ENCODE measurements at places on chromosomes 5 and 9. TPM values are rescaled to one million over a fixed set of nuclear protein-coding genes. Genes with fewer than 3 reads are reported as not detected.
A peak's percentile ranks its signal among the peaks of the same experiment; 100 is the strongest.

The PFN3 gene
- total RNA-seq, result not detected

The PAEP gene
- not detected for total RNA-seq

The PHYHD1 gene
- 0.44 TPM for total RNA-seq

DNA sequence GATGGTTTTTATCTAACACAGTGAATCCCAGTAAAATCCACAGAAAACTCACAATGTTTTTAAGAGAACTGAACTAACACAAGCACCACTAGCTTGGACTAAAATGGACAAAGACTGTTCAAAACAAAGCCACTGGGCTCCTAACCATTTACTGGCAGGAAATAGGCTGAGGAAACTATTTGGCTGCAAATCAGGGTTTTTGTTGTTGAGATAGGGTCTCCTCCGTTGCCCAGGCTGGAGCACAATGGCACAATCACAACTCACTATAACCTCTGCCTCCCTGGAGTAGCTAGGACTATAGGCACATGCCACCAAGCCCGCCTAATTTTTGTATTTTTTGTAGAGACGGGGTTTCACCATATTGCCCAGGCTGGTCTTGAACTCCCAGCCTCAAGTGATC is 99.7 kb downstream of the THBS4 start:
- no peak for DNase-seq

DNA sequence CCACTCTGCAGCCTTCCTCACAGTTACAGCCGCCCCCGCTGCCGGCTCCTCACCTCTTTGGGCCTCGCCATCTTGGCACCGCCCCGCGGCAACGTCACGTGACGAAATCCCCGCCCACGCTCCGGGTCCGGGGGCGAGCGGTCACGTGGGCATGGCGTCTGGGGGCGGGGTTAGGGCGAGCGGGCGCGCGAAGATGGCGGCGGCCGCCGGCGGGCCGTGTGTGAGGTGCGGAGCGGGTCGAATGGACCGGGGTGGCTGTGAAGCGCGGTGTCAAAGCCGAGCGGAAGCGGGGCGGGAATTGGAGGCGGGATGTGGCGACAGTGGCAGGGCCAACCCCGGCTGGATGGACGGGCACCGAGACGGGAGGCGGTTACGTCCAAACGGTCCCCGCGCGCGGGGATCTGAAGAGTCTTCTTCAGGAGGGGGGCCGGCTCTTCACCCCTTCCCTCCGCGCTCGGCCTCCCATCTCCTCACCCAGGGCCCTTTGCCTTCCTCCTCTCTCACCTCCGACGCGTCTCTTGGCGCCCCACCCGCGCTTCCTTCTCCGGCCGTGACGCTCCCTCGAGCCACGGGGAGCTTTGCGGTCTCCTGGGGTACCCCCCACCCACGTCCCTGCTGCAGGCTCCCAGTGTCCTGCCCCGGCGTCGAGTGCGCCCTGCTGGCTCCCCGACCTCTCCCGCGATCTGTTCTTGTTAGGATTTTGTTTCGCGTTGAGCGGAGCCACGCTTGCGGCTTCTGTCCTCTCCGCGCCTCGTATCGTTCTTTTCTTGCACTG is at the start of the genes DOLK and NUP188:
Gene DOLK, minus strand, starts transcription at position 77 of the 775 bp plus-strand sequence. CDS start 300 bp downstream, outside the sequence.
Gene NUP188, plus strand, starts transcription at position 173 of the 775 bp plus-strand sequence. Its CDS starts 21 bp downstream, at position 194.
- peak; percentile 99 for DNase-seq

DNA sequence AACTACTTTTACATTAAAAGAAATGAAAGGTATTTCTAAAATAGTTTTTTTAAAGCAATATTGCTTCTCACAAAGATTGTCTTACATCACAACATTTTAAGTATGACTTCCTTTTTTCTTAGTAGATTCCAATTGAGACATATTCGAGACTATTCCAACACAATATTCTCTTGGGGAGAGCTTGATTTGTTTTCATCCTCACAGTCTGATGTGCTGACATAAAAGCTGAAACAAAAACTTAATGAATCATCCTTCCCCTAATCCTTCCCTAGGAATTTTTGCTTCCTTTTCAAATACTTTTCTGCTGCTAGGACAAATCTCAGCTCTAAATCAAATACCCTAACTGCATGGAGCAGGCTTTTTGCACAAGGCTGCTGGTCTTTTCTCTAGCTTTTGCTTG is 245.8 kb upstream of the MAP3K1 start:
- DNase-seq, result no peak

Data from activated CD4-positive, alpha-beta T cell treated with anti-CD3 and anti-CD28 coated beads for 36 hours (primary cell).